NCI-H2081 treated with DMSO at 0.1 percent for 48 hours (cell line): ENCODE measurements at places on chromosomes 7 and 10.

DNA sequence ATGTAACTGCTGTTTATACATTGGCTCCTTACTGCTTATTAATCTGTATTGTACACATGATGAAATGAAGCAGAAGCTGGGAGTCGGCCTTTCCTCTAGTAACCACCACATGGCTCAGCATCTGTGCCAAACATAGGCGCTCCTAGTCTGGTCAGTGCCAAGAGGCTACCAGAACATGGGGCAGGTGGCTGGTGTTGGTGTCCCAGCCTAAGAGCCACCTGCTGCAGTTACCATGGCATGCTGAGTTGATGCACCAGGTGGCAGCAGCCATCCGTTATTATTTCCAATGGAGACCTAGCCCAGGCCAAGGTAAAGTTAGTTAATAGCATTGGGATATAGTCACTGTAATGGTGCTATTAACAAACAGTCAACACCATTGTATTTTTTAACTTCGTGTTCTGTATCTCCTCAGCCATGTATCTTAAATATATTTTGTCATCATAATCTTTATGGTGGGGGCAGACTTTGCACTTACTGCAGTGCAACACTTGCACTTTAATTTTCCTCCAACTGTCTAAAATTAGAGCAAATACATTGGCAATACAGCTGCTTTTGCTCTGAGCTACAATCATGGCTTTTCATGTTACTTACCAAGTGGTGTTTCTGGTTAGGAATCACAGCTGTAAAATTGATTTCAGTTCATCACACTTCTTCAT lies 33.1 kb downstream of the HBP1 start:
- peak; percentile 82 for DNase-seq

GRCh38 chr7:101783381-101784181 lies 33.8 kb upstream of the CUX1 start:
- DNase-seq = no peak

DNA sequence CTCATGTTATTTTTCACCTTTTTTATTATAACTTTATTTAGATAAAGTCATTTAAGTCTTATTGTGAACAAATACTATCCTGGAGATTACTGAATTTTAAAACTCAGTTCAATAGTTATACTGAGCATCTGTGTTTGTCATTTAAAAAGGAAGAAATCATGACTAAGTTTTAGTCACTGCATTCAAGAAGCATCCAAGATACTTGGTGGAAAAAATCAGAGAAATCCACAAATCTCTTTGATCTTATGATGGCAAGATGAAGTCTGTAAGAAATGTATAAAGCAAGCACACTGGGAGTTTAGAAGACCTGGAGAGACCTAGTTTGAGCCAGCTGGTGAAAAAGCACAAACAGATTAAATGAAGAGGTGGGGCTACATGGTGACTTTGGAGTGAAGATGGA lies 529.8 kb upstream of the IGFBP3 start:
- no peak for DNase-seq

- DNase-seq = no peak
Measured at GRCh38 chr10:4545062-4545461, 280.9 kb upstream of the AKR1E2 start.
